ENCODE measurements at places on chromosomes 4 and X.

DNA sequence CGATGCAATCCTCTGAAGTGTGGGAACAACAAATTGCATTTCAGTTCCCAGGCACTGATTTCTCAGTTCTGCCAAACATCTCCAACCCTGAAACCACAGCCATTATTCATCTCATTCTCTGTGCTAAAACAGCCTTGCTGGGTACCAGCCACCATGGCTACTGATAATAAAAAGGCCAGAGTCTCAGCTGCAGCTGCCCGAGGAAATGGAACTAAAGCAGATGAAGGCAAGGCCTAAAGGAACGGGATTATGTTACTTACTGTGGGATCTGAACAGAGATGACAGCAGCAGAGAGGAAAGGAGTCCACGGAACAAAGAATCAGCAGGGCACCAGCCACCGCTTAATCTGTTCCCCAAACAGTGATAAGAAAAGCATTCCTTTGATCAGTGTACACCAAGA lies 155.7 kb downstream of the PAPSS1 start:
- no peak for DNase-seq

DNA sequence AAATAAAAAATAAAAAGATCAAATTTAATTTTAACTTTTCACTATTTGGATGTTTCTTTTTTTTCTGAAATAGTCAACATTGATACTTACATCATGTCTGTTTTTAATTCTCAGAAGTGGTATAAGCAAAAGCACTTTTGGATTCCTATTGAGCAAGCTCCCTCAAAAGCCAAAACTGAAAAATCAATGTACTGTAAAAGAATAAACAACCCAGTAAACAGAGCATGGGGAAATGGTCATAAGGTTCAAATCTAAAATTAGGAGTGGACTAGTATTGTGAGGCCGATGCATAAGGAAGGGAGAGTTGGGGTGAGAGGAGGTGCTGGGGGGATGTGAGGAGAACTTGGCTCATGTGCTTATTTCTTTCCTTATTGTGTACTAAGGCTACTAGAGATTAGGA lies 37.9 kb downstream of the NUDT6 start:
- no peak for DNase-seq

GRCh38 chr4:85725721-85726170 lies 250.8 kb downstream of the ARHGAP24 start:
- no peak for DNase-seq

- DNase-seq: no peak
Measured at GRCh38 chrX:110163488-110163887, 154.4 kb downstream of the AMMECR1 start.

GRCh38 chr4:86942185-86942666 lies 7.4 kb downstream of the AFF1 start:
- no peak for DNase-seq

DNA sequence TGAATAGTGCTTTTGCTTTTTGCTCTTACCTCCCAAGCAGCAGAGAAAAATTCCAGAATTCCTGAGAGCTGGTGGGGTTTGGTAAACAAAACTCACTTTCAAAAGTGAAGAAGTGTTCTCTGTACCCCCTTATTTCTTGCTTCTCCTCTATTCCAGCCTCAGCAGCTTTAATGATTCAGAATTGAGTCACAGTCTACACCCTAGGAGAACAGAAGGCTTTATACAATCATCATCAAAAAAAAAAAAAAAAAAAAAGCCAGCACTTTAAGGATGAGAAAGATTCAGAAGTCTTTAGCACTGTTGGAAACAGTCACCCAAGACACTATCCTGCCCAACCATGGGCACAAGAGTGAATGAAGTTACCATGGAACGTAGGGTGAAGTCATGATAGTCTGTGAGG lies 1583.1 kb upstream of the PCDH10 start:
- no peak for DNase-seq

DNA sequence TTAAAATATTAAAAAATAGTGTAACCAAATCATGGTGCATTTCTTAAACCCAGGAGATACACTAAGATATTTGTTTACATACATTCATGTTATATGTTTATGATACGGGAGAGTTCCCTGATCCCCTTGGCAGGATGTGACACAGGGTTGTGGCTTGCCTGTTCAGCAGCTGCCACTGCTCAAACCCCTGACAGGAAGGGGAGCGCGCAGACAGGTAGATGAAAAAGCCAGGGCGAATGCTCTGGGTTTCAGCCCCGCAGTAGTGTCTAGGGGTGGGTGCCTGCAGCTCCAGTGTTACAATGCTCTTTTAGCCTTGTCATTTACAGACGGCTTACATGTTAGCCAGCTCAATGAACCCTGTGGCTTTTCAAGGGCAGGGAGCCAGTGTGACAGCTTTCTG lies 1343.8 kb upstream of the IGFBP7 start:
- DNase-seq: no peak

- DNase-seq: no peak
Measured at GRCh38 chr4:123343400-123344041, 53.1 kb upstream of the SPRY1 start.

DNA sequence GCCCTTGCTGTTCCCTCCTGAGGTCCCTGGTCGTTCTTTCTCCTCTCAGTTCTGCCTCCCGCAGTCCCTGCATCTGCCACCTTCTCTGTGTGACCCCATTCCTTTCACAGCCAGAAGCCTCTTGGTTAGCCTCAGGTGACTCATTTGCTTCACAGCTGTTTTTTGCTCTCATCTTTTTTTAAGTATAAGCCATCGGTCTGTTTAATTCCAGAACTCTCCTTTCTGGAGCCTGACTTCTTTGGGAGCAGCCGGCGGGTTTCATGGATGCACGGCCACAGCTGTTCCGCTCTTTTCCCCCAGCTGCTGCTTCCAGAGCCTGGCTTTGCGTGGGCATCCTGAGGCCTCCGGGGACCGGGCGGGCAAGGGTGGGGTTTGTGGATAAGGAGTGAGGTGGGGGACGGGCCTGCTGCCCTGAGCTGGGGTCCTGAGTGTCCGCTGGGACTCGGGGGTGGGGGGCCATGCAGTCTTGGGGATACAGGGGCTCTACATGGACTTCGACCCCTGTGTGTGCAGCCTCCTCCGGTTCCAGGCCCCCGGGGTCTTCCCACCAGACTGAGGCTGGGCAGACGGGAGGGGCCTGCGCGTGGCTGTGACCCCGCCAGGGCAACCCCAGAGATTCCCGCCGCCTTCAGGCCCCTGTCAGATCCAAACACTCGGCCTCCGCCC lies 46.7 kb downstream of the PCGF3 start:
- no peak for DNase-seq

GRCh38 chr4:26830701-26831100 lies 29.9 kb upstream of the STIM2 start:
- no peak for DNase-seq

GRCh38 chrX:638482-639131 lies 8.0 kb downstream of the SHOX start:
- DNase-seq: no peak

- no peak for DNase-seq
Measured at GRCh38 chrX:118928151-118928550, 46.3 kb upstream of the LONRF3 start.

DNA sequence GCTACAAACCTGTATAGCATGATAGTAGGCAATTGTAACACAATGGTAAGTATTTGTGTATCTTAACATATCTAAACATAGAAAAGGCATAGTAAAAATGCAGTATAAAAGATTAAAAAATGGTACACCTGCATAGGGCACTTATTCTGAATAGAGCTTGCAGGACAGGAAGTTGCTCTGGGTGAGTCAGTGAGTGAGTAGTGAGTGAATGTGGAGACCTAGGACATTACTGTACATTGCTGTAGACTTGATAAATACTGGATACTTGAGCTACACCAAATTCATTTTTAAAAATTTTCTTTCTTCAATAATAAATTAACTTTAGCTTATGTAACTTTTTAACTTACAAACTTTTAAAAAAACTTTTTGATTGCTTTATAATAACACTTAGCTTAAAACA lies 68.2 kb upstream of the MAML3 start:
- DNase-seq: no peak

- no peak for DNase-seq
Measured at GRCh38 chr4:74967324-74967723, 34.4 kb downstream of the PARM1 start.

- no peak for DNase-seq
Measured at GRCh38 chrX:38060331-38060878, 54.1 kb downstream of the SYTL5 start.

- no peak for DNase-seq
Measured at GRCh38 chr4:150337734-150338133, 244.2 kb upstream of the MAB21L2 start.

DNA sequence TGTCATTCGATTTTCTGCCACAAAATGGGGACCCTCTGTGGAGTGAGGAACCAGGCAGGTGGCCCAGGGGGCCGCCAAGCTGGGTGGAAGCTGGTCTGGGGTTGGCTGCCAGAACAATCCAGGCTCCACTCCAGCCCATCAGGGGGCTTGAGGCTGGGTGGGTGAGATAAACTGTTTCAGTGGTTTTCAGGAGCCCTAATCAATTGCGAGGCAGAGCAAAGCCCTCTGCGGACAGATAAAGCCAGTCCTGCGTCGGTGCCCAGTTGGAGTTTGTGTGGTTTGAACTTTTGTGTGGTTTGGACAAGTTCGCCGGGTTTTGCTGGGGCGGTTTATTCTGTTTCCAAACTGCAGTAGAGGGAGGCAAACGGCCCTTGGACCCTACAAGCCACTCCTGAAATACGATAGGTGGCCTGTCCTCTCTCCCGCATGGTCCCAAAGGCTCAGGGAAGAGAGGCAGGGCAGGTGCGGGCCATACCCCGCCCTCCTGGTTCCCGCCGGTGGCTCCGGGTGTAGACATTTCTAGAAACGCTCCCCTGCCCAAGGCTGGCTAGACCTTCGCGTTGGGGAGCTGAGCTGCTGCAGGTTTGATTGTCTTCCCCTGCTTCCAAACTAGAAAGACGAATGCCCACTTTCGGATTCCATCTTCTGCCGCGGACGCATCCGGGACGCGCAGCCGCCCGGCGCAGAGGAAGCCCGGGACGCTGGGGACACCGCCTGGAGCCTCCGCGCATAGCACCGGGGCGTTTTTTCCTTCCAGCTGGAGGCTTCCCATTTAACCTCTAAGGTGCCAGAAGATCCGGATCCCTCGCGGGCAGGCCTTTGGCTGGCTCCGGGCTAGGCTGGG lies 169.0 kb upstream of the BCOR start:
- DNase-seq: peak; percentile 41

DNA sequence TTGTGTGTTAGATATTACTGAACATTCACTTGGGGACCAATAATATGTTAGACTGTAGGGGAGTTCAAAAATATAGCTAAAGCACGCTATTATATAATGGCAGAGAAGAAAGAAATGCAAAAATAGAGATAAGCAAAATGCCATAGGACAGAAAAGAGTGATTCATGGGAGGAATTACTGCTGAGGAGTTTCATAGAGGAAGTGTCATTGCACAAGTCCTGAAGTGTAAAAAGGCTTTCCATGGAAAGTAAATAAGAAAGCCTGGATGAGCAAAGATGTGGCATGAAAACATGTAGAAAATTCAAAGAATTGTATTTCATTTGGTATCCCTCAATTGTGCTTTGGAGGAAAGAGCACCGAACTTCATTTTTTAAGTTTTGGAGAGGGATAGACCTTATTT lies 14.5 kb downstream of the HMGB2 start:
- DNase-seq: no peak

GRCh38 chrX:130995439-130995838 lies 62.7 kb upstream of the ARHGAP36 start:
- no peak for DNase-seq

DNA sequence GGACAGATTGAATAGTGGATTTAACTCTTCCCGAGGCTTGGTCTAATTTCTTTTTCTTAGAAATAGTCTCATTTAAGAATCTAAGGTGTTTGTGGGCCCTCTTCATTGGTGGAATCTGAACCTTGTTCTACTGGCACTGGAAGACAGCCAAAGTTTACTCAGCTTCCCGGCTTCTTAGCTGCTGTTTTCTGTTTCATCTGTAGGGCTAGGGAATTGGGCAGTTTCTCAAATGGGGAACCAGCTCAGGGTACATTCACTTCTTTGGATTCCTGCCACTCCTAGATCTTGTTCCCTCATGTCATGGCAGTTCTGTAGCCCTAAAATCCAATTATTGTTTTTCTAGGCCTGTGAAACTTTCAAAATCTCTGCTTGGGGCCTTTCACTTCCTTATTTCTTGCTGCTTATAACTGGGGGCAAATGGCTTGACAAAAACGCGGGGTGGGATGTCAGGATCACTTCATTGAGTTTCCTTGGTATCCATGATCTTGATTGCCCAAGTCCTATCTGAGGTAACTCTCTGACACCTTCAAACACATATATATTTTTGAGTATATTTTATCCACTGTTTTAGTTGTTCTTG lies 985.0 kb downstream of the C4orf33 start:
- DNase-seq: no peak

DNA sequence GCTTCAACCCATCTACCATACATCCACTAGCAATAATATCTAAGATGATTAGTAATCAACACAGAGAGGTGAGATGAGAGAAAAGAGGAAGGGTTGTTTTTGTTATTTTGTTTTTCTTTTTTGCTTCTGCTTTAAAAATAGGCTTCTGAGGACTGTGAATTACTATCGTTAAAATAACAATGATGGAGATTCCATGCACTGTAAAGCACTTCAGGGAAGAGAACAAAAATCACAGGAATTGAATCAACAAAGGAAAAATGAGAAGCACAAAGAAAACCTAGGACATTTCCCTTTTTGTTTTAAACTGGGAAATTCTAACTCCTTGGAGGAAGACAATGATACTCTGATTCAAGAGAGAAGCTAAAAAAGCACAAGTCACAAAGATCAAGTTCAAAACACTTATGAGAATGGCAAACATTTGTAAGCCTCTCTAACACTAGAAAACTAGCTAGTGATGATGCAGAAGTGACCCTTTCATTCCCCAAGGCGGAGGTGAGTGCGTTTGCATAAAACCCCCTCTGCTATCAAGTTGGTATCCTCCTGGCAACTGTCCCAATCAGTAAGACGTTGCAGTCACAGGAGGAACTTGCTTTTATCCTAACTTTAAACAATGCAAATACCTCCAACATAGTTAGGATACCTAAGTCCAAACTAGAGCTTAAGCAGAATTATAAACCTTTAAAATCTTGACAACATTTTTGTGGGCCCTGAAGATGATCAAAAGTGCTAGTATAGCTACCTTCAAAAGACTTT lies 308.5 kb downstream of the CAMK2D start:
- DNase-seq: no peak

- DNase-seq: peak; percentile 55
Measured at GRCh38 chr4:153345012-153345981, 809 bp downstream of the MND1 start.

- DNase-seq: no peak
Measured at GRCh38 chr4:53697016-53697685, 105.9 kb upstream of the LNX1 start.

DNA sequence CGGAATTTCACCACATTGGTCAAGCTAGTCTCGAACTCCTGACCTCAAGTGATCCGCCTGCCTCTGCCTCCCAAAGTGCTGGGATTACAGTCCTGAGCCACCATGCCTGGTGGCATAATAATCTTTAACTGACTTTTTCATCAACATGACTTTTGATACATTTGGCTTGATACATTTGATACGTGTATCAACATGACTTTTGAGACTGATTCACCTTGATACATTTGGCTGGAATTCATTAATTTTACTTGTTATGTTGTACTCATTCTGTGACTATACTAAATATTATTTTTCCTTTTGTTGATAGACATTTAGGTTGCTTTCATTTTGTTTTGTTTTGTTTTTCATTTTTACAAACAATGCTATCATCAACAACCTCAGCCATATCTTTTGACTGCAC lies 6.3 kb downstream of the TMEM154 start:
- DNase-seq: no peak

Data from activated T-cell treated with anti-CD3 and anti-CD28 coated beads, Interleukin-2, amount 50 U/mL, for 72 hours (primary cell).